ENCODE measurements at places on chromosomes 4 and X.

DNA sequence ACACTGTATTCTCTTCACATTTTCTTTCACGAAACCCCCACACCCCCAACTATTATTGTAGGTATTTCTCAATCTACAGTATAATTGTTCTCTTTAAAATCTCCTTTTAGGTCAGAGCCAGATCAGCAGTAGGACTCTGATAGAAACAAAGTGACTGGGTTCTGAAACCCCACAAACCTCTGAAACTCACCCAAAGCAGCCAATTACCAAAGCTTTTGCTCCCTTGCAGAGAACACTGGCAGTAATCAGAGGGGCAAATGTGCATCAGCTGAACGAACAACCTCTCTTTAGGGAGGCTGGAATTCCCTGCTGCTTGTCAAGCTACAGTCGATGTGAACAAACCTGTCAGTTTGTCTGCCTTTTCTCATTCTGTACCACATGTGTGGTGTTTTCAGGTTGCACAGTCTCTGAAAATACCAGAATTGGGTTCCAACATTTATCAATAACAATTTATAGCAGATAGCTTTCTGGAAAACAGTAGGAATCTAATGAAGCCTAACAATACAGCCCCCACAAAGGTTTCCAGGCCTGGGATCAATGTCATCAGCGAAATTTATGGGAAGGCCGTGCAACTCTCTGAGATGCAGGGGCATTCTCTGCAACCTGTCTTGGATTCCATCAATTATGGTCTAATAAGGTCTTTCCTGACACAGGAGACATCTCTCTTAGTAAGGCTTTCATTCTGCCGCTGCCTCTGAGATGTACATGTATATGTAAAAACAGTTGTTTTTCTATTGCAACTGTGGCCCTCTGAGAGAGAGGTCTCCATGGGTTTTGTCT, 395.9 kb downstream of the GPAT3 start:
- DNase-seq, result no peak

- no peak for DNase-seq
These were observed 24.8 kb upstream of the RNF4 start for GRCh38 chr4:2443956-2444740.

DNA sequence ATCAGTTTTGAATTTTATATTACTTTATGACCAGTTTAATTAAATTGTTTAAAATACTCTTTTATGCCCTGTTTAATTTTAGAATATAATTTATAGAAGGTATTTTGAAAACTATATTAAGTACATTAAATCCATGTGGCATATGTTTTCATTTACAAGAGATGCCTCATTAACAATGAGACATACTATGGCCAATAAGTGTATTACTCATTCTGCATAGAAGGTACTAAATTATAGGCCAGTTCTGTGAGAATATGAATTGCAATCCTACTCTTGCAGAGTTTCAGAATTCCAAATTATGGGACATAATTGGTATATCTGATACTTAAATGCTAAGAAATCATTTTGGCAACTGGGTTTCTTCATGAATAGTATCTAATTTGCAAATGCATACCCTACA, 951.1 kb downstream of the FAT4 start:
- DNase-seq, result no peak

- DNase-seq, result no peak
These were observed 45.1 kb downstream of the ADGRL3 start for GRCh38 chr4:61245069-61245714.

DNA sequence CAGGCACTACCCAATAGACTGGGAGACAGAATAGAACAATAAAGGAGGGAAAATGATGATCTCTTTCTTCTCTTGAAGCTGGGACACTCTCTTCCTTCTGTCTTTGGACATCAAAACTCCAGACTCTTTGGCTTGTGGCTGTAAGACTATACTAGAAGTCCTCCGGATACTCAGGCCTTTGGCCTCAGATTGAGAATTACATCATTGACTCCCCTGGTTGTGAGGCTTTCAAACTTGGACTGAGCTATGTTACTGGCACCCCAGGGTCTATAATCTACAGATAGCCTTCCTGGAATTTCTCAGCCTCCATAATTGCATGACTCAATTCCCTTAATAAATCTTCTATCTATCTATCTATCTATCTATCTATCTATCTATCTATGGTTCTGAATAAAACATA, 294.2 kb upstream of the CT83 start:
- no peak for DNase-seq

DNA sequence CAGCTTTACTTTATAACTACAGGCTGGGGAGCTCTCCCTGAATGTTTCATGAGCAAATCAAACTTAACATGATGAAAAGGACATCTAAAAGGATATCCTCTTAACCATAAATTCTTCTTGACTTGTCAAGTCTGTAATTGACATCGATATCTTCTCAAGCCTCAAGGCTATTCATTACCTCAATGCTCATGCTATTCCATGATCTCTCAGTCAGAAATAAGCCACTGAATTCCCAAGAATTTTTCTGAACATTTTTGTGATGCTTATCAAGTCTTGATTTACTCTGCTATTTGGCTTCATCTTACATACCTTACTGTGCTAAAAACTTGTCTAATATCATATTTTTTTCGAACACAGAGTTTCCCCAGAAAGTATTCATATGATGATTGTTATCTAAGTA, 433.4 kb downstream of the PDGFC start:
- no peak for DNase-seq

DNA sequence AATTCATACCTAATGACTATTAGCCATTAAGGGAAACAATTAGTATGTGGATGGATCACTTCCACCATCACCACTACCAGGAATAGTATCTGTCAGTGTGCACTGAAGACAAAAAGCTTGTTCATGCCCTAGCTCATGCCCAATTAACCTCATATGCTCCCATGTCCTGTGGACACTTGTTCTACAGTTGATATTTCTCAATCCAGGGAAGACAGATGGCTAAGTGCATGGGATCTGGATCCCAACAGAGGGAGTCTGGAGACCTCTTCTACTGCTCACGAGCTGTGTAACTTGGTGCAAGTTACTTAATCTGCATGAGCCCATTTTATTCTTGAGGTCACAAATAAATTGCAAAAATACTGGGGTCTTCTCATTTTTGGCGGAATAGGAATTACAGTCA, 23.7 kb downstream of the AMOT start:
- no peak for DNase-seq

DNA sequence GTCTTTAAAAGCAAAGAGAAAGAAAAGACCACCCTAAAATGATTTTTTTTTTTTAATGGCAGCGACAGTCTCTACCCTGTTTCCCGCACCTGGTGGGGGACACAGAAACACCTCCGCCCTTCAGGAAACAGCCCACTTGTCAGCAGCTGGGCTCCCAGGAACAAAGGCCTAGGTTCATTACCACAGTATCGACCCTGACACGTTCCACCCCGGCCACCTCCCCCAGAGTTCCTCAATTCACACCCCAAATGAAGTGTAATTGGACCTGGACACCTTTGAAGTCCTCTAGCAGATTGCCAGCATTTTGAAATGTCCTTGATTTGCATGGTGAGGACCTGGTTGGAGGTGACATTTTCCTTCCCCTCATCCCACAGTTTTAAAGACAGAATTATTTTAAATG, 175.0 kb upstream of the BCOR start:
- no peak for DNase-seq

- peak; percentile 78 for DNase-seq
These were observed 68.3 kb upstream of the DDX3X start for GRCh38 chrX:41265615-41266014.

GRCh38 chrX:108186811-108187210, 95.2 kb downstream of the ATG4A start:
- DNase-seq, result peak; percentile 80

DNA sequence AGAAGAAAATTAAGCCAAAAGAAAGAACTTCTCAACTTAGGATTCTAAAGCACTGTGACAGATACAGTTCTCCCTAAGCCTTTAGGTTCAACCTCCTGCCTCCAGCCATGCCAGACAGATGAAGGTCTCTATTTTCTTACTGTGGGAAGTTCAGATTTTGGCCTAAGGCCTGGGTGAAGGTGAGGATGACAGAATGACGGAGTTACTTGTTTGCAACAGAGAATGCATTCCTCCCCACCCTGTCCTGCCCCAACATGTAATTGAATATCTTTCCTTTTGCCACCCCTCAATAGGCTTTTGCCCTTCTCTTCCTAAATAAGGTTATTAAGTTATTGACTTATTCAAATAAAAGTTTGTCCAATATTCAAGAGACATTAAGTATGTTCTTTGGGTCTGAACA, 25.6 kb downstream of the SLC16A2 start:
- no peak for DNase-seq

DNA sequence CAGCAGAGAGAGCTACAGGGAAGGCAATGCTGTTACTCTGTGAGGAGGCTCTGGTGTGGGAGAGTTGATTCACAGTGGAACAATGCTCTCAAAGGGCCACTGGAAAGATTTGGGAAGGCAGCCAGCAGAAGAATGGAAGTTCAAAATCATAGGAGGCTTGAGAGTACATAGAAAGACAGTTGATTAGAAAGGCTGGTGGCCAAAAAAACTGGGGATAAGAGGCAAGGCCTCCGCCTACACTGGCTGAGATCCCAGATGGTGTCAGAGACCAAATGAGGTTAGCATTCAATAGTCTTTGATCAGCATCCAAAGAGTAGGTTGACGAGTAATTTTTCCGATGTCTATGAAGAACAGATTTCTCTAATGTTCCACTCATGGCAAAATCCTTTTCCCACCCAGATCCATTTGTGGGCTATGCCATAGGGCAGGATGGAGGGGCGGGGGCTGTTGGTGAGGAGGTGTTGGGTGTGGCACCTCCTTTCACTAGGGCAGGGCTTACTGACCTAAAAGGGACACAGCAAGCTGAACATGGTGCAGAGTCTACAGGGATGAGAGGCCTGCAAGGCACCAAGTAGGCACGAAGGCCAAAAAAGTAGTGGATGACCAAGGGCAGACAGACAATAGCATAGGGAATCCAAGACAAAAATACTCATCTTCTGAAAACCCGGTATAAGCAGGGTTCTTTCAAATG, 15.1 kb downstream of the TEC start:
- peak; percentile 98 for DNase-seq

GRCh38 chr4:139920486-139921002, 233.4 kb downstream of the MAML3 start:
- DNase-seq, result no peak

- DNase-seq, result peak; percentile 86
These were observed 4.7 kb downstream of the FAM120C start for GRCh38 chrX:54178100-54178940.

- peak; percentile 16 for DNase-seq
These were observed 211.3 kb downstream of the TENM3 start for GRCh38 chr4:182454440-182455013.

- DNase-seq, result no peak
These were observed 77.1 kb downstream of the SLC9A7 start for GRCh38 chrX:46681849-46682248.

- DNase-seq, result no peak
These were observed 1037.8 kb downstream of the STPG2 start for GRCh38 chr4:97105347-97106099.

DNA sequence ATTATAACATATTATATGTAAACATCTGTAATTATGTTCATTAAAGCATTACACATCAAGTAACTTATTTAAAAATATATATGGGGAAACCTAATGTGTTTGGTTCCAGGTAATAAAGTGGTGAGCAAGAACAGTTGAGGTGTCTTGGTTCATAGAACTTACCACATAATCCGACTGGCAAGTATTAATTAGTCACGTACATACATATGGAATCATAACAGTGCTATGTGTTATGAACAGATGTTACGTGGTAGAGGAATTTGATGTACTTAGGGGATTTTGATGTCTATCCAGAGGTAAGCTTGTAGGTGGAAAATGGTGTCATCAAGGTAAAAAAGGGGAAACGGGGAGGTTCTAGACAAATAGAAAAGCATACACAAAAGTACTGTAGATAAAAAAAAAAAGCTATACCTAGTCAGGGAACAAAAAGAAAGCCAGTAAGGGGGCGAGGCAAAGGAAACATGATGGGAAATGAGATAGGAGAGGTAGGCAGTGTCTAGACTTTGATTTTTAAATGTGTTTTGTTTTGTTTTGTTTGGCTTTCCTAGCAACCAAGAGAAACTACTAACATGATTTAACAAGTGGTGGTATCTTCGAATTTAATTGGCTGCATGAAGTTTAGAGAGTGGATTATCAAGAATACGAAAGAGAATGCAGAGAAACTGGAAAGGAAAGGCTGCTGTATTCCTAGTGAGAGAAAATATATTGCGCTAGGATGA, 12.6 kb downstream of the DMD start:
- DNase-seq, result no peak

- no peak for DNase-seq
These were observed 239.7 kb upstream of the UGT8 start for GRCh38 chr4:114358901-114359300.

DNA sequence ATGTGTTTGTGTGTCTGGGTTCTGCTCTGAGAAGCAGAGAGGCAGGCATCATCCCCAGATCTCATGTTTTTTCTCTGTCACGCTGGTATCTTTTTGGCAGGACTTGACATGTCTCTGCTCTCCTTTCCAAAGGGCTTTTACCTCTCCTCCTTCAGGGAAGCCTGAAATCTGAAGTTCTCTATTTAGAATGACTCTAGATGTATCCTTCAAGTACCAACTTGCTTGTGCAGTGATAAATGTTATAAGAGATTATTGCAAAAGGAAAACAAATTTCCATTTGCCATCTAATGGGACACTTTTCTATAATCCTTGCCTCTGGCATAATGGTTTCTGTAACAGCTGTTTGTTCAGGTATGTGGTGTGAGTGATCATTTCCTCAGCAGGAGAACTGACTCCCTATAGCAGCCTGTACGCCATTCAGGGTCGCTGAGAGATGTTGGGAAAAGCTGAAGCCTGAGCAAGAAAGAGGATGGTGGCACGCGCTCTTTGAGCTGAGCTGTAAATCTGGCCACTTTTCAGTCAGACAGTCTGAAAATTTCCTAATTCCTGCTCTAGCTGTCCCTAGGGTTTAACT, 72.5 kb downstream of the CNGA2 start:
- no peak for DNase-seq

- peak; percentile 77 for DNase-seq
These were observed 648.7 kb upstream of the DIPK2B start for GRCh38 chrX:45849261-45849862.

DNA sequence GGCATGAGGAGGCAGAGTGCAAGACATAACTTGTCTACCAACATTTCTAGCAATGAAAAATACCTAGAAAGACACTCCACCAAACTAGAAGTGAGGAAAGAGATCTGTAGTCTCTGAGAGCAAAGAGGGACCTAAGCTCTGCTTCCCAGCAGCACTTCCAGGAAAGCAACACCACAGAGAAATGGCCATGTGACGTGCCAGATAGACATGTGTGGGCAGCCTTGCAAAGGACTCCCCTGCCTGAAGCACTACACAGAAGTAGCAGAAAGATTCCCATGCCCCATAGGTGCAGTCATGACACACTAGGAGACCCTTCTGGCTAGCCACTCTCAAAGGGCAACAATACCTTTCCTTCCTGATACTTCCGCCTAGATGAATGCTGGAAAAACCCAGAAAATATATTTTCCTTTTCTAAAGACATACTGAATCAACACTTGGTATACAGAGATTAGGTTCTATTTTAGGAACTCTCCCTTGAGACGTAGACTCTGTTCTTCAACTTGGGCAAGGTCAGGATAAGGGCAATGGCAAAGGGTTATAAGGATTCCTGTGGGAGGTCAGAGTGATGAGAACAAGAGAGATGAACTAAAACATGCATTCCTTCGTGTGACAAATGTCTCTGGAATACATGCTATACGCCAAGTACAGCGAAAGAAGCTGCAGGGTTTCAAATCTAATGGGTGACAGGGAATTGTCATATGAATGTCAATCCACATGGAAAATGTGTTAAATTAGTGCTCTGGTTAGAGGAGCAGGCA, 187.5 kb upstream of the ETNPPL start:
- DNase-seq, result no peak
